CD4-positive, alpha-beta T cell treated with Interleukin-15 for 4 hours (primary cell): ENCODE measurements at places on chromosomes 3 and 15.

GRCh38 chr3:66453651-66454463 lies 47.0 kb downstream of the LRIG1 start:
- no peak for DNase-seq

GRCh38 chr3:65641045-65641444 lies 397.7 kb downstream of the MAGI1 start:
- no peak for DNase-seq

GRCh38 chr3:112038863-112039262 lies 4.3 kb downstream of the TMPRSS7 start:
- DNase-seq, result no peak

GRCh38 chr15:95464509-95464908 lies 866.0 kb upstream of the NR2F2 start:
- DNase-seq, result no peak

GRCh38 chr15:87354661-87355410 lies 901.7 kb downstream of the NTRK3 start:
- no peak for DNase-seq

DNA sequence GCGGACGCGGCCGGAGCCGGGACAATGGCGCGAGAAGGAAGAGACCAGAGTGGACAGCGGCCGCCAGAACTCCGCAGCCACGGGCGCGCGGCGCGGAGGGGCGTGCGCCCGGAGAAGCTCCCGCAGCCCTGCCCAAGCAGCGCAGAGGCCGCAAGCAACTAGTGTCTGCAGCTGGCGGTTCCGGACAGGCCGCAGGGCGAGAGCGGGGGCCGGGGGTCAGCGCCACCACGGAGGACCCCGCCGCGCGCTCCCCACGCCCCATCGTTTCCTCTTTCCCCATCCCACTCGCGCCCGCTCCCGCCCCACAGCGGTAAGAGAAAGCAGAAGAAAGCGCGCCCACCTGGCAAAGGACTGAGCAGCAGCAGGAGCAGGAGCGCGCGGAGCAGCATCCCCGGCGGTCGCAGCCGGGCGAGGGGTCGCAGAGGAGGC lies 440 bp downstream of the PRTG start:
- no peak for DNase-seq

DNA sequence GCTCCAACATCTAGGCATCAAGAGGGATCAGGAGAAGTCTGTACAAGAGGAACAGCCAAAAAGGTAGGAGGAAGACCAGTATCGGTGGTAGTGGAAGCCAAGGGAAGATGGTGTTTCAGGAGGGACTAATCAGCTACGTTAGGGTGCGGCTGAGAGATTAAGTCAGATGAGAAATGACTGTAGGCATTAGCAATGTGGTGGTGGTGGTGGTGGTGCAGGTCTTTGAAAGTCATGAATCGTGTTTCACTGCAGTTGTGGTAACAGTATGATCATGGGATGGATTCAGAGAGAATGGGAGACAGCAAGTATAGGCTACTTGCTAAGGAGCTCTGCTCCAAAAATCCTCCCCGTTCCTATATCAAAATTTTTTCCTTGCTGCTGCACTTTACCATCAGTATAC lies 35.5 kb downstream of the ASTE1 start:
- DNase-seq, result no peak

- DNase-seq, result no peak
Observed at GRCh38 chr3:134354612-134355251, 19.5 kb downstream of the AMOTL2 start.

DNA sequence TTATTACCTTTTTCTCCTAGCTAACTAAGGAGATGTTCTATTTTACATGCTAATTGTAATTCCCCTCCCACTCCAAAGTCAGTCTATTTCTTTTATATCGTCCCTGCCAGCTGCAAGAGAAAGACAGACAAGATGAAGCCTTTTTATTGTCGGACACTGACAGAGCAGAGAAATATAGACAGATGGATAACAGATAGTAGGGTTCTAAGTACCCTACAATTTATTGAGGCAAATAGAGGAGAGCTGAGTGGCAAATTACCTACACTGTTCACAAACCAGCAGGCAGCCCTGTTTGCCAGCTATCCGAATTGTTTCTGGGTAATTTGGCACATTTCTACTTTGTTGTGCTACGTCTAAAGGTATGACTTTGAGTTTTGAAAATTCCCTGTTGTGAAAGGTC lies 392.3 kb upstream of the ZNF717 start:
- no peak for DNase-seq

DNA sequence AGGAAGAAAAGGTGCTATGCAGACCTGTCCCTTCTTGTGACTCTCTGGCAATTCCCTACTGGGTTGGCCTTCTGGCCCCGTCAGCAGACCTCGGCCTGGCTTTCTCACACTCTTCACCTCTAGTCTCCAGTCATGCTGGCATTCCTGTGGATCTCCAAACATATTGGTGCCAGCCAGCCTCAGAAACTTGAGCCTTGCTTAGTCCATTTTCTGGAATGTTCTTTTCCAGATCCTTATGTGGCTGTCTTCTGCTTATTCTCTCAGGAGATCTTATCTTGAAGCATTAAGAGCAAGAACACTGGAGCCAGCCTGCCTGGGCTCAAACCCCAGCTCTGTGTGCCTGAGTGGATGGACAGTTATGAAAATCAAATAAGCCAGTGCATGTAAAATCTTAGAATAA lies 88.2 kb upstream of the NTRK3 start:
- DNase-seq, result no peak

- DNase-seq, result no peak
Observed at GRCh38 chr15:78943692-78944091, 1.2 kb downstream of the CTSH start.

- no peak for DNase-seq
Observed at GRCh38 chr3:46395210-46395661, 11.6 kb downstream of the CCR5AS start.

GRCh38 chr3:149120051-149120972 lies 9.1 kb upstream of the HPS3 start:
- DNase-seq, result peak; percentile 65

- DNase-seq, result no peak
Observed at GRCh38 chr15:56538901-56539545, 74.1 kb upstream of the MNS1 start.

DNA sequence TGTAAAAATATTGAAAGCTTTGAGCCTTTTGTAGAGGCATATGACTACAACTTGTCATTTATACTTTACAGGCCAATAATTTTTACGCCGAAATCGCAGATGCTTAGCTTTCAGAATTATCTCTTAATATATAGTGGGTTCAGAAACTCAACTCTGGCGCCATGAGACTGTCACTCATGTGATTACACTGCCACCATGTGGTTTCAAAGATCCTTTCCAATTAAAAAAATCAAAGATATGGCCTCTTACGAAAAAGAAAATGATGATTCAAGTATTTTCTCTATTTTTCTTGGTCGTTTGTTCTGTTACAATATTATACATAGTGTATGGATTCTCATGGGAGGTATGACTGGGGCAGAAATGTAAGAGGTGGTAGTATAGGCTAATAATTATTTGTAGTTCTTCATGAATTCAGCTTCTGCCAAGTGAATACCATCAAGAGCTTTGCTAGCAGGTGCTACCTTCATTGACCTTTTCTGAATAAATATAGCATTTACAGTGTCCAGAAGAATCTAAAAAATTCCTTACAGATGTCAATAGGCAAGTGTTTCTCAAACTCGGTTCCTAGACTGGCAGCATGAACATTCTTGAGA lies 751.7 kb upstream of the GOLIM4 start:
- DNase-seq, result no peak

GRCh38 chr3:99410789-99411311 lies 227.5 kb upstream of the COL8A1 start:
- DNase-seq, result no peak

GRCh38 chr15:93485438-93486327 lies 396.7 kb upstream of the RGMA start:
- DNase-seq, result no peak

GRCh38 chr3:122476532-122476931 lies 38.2 kb downstream of the KPNA1 start:
- no peak for DNase-seq

- DNase-seq, result no peak
Observed at GRCh38 chr3:164897342-164897741, 181.0 kb downstream of the SI start.

- no peak for DNase-seq
Observed at GRCh38 chr3:61848885-61849284, 287.5 kb downstream of the PTPRG start.

DNA sequence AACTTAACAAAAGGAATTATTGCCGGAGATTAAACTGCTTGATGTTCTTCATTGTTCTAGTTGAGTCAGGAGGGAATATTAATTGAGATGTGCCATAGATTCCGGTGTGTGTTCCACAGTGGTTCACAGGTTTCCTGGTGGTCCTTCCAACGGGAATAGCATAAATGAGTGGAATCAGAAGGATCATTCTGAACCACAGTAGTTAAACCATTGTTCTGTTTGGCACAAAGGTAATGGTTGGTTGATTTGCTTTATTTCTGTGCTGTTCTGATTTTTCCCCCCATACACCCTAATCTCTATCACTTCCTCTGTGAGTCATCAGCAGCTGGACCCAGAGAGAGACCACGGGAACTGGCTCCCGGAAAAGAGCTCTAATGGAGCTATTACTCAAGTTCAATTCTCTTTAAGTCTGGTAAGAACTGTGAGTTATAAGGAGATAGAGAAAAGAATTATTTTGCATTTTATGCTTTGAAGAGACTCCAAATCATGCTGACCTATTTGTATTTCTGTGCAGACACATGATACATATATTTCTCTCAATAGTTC lies 627.2 kb downstream of the ZIC1 start:
- DNase-seq, result no peak

DNA sequence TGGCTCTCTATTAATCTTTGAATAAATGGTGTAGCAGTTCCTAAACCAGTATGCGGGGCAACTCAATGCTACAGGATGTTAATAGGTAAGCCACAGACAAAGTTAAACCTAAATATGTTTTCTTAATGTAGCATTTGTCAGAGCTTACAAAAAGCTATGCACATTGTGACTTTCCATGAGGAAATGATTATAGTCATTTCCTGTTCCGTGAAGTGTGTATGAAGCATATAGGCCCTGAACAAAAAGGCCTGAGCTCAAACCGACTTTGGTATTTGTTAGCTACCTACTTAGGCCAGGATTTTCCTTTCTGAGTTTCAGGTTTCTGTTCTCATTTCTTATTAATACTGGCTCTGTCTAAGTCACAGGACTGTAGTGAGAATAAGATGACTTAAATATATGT lies 14.2 kb downstream of the ZNF80 start:
- peak; percentile 74 for DNase-seq

DNA sequence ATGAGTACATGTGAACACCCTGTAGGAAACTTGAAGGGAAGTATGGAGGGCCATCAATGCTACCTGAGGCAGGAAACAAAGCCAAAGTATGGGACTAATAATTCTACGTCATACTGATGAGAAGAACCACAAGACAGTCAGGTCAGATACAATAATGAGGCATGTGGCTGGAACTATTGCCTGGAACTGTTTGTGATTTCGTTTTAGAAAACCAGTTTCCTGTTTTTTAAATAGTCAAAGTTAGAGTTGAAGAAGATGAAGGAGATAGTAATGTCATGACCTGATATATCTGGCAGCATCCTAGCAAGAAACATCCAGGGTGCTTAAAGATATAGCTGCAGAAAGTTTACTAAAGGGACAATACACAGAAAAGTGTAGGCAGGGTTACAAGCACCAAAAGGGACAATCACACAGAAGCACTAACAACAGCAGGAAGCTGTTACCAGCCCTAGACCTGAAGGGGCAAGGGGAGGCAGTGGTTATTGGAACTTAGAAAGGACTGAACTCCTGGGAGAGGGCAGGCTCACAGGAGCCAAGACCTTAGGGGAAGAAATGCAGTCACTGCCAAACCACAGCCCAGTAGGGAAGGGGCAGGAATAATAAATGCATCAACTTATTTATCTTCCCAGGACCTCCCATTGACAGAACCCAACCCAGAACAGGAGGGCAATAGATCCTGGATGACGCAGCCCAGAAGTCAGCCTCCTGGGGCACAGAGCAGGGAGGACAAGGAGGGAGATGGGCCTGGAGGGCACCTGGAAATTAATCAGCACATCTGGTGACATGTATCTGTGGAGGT lies 302.1 kb upstream of the STT3B start:
- DNase-seq, result no peak

DNA sequence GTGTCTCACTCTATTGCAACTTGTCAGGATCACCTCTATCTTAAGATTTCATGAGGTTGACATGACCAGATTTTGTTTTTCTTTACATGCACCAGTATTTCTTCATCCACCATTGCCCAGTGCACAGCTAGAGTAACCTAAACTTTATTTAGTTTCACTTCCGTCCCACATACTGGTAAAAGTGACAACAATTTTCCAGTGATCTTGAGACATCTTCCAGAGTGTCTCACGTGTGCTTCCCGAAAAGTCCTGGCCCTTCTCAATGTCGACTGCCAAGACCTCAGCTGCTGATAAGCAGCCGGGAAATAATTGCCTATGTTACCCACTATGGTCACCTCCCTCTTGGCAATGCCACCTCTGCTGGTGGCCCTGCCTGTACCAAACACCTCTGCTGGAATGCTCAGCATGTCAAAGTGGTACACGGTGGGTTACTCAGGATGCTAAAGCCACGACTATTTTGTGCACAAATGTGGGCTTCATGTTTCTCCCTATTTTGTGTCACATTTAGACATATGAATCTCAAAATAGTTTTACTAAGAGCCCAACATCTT lies 379.7 kb upstream of the TGFBR2 start:
- no peak for DNase-seq

GRCh38 chr3:157238457-157238856 lies 78.5 kb upstream of the CCNL1 start:
- DNase-seq, result no peak

DNA sequence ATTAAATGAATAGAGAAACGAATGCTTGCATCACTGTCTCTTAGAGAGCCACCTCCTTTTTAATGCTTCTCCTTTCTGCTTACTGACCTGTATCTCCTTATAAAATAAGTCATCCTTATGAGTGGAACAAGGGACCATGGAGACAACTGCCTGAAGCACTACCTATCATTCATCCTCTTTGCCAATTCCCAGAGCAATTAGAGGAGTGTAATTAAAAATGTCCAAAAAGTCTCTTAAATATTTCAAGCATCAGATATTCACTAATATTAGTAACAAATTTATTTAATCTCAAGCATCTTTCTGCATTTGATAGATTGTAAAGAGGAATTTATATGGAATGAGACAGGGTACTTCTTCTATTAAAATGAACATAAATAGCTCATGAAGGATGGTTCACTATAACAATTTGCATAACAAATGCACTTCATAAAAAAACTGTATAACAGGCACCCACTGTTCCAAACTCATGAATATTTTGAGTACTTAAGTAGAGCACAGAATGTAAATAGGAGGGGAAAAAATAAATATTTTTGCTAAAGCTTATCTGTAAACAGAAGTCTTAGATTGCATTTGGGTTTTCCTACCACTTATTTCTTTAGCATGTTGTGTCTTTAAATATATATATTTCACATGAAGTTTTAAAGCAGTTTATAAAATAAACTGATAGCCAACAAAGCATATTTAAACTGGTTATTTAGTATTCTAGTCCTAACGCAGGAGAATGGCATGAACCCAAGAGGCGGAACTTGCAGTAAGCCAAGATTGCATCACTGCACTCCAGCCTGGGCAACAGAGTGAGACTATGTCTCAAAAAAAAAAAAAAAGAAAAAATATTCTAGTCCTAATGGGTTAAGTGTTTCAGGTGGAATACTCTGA lies 269.3 kb downstream of the TBL1XR1 start:
- no peak for DNase-seq
